Prostate gland (tissue), 2 donors: ENCODE measurements at places on chromosomes 6 and 20. TPM values are rescaled to one million over a fixed set of nuclear protein-coding genes. Genes with fewer than 3 reads are reported as not detected.

GRCh38 chr6:78599526-78599925 is 267.8 kb upstream of the IRAK1BP1 start:
- no peak overlapping the region for H3K4me3 ChIP-seq
- no peaks in the 10 kb centered on the region for H3K27me3 ChIP-seq
- DNase-seq = no peak
- no peak overlapping the region for H3K27ac ChIP-seq

- H3K4me3 ChIP-seq = no peak overlapping the region
- no peaks in the 10 kb centered on the region for H3K4me1 ChIP-seq
- H3K36me3 ChIP-seq = no peaks in the 10 kb centered on the region
- H3K27me3 ChIP-seq = no peaks in the 10 kb centered on the region
Measured at GRCh38 chr20:53021934-53022333, 49.8 kb downstream of the TSHZ2 start.

- DNase-seq = no peak
- H3K36me3 ChIP-seq = no peaks in the 10 kb centered on the region
- peak within 1 kb of the TSS; percentile 16 for H3K4me3 ChIP-seq
Measured at GRCh38 chr6:49713346-49713745, at the start of gene CRISP2. Gene CRISP2 (minus strand): TSS chr6:49713543. CDS start chr6:49709196, 4,347 bp downstream.

Gene OR2B6
- not detected for total RNA-seq

DNA sequence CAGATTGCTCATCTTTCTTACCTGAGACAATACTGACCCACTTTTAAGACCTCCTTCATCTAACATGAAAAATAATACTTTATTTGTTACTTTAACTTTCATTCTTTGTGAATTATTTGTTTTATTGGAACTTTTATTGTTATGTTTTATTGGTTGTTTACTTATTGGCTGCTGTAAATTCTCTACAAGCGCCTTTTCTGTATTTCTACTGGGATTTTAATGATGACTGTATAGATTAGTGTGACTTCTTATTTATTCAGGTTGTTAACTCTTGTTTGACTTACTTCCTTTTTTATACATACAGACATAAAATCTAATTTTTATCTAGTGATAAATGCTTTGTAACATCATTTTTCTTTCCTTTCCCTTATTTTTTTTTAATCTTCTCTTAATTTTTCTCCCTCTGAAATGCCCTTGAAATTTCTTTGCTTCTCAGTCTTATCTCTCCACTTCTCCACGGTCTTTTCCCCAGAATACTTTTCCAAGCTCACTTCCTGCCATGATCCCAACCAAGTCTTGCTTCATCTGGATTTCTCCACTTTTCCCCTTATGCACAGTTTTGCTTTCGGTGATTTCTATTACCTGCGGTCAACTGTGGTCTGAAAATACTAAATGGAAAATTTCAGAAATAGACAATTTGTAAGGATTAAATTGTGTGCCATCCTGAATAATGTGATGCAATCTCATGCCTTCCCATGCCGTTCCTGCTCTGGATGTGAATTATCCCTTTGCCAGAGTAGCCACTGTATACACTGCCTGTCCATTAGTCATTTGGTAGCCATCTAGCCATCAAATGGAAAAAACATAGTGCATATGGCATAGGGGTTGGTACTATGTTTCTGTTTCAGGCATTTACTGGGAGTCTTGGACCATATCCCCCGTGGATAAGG is 265.9 kb downstream of the PRL start:
- H3K36me3 ChIP-seq = no peaks in the 10 kb centered on the region
- no peaks in the 10 kb centered on the region for H3K4me1 ChIP-seq
- no peak overlapping the region for H3K4me3 ChIP-seq
- no peaks in the 10 kb centered on the region for H3K27me3 ChIP-seq
- H3K27ac ChIP-seq = no peak overlapping the region

DNA sequence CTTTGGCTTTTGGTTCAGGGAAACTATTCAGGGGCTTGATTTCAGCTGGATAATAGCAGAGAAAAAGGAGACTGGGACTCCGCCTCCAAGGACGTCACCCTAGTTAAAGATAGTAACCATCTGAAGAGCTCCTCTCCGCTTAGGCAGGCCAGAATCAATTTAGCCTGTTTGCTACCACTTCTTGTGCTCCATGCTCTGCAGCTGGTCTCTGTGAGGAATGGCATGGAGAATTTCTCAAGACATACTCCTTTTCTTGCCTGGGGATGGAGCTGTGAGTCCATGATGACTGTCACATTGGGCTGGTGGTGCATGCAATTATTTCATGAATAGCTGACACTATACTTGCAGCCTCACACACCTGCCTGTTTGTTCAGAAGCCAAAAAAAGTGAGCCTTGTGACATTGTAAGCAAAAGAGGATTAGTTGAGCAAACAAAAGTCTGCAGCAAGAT is 61.4 kb downstream of the TXLNB start:
- no peaks in the 10 kb centered on the region for H3K27me3 ChIP-seq
- H3K27ac ChIP-seq = no peak overlapping the region
- no peak overlapping the region for H3K4me3 ChIP-seq
- no peaks in the 10 kb centered on the region for H3K36me3 ChIP-seq
- H3K4me1 ChIP-seq = no peaks in the 10 kb centered on the region
- DNase-seq = peak; percentile 15

GRCh38 chr20:24469894-24470745 is 691 bp downstream of the SYNDIG1 start:
- H3K4me1 ChIP-seq = no peaks in the 10 kb centered on the region
- DNase-seq = no peak
- H3K27me3 ChIP-seq = peaks cover 14% of the 10 kb centered on the region
- no peaks in the 10 kb centered on the region for H3K36me3 ChIP-seq

- no peak for DNase-seq
- no peaks in the 10 kb centered on the region for H3K36me3 ChIP-seq
- H3K27me3 ChIP-seq = no peaks in the 10 kb centered on the region
- no peak overlapping the region for H3K27ac ChIP-seq
- H3K4me1 ChIP-seq = no peaks in the 10 kb centered on the region
- H3K4me3 ChIP-seq = no peak overlapping the region
Measured at GRCh38 chr20:50634191-50634590, 57.2 kb downstream of the RIPOR3 start.

Gene GSTA1
- total RNA-seq = 329 TPM

DNA sequence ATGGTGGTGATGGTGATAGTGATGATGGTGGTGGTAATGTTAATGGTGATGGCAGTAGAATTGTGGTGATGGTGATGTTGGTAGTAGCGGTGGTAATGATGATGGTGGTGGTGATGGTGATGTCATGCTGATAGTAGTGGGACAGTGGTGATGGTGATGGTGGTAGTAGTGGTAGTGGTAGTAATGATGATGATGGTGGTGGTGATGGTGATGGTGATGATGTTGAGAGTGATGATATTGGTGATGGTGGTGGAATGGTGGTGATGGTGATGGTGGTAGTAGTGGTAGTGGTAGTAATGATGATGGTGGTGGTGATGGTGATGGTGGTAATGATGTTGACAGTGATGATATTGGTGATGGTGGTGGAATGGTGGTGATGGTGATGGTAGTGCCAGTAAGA is 128.8 kb downstream of the LPA start:
- DNase-seq = no peak

DNA sequence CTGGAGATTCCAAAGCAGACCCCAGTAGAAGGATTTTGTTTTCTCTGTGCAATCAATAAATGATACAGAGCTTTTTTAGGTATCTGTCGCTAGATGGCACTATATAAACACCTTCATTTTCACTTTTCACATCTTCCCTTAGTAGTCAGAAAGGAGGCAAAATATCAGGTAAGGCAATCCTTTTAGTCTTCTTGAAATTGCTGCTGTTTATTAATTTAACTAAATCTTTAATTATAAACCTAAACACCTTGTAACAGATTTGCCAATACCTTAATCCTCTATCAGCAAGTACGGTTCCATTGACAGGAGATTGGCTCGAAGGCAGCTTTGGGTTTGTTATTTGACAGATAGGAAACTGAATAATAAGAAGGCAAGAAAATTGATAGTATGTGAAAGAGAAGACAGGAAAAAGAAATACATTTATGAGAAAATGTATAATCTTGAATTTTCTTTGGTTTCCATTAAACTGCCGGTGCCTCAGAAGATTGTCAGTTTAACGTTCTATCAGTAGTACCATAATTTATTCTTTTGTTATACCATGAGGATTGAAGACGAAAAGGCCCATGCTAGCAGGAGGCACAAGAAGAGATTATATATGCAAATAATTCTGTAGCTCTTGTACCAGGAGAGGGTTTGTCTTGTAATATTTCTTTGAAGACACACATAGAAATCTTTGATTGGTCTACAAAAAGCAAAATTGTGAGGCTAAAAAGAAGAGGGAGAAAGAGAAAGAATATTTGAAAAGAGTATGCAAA is 23.5 kb upstream of the IBTK start:
- DNase-seq = no peak
- no peak overlapping the region for H3K27ac ChIP-seq
- no peak overlapping the region for H3K4me3 ChIP-seq
- no peaks in the 10 kb centered on the region for H3K36me3 ChIP-seq
- no peaks in the 10 kb centered on the region for H3K4me1 ChIP-seq

- H3K27ac ChIP-seq = no peak overlapping the region
- H3K4me3 ChIP-seq = no peak overlapping the region
- no peaks in the 10 kb centered on the region for H3K4me1 ChIP-seq
- peaks cover 2% of the 10 kb centered on the region for H3K27me3 ChIP-seq
- no peak for DNase-seq
Measured at GRCh38 chr6:14192216-14192788, 74.7 kb downstream of the CD83 start.

DNA sequence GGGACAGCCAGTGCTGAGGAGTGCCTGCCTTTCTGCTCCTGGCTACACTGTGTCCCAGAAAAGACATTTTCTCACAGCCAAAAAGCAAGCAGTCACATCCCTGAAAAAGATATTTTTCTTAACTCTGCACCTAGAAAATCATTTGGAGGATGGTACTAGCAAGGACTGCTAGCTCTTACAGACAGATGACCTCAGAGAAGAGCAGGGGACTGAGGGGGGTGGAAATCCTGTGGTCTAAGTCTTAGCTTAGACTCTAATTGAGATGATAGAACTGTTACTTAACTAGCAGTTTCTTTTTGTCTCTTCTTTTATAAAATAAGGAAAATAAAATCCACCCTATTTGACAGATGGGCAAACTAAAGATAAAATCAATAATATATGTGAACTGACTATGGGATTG is 152.8 kb downstream of the TMEM200A start:
- no peaks in the 10 kb centered on the region for H3K4me1 ChIP-seq
- DNase-seq = no peak
- no peak overlapping the region for H3K4me3 ChIP-seq

Gene PPP1R16B
- 1.9 TPM for total RNA-seq

Gene DSTN
- 559 TPM for total RNA-seq

DNA sequence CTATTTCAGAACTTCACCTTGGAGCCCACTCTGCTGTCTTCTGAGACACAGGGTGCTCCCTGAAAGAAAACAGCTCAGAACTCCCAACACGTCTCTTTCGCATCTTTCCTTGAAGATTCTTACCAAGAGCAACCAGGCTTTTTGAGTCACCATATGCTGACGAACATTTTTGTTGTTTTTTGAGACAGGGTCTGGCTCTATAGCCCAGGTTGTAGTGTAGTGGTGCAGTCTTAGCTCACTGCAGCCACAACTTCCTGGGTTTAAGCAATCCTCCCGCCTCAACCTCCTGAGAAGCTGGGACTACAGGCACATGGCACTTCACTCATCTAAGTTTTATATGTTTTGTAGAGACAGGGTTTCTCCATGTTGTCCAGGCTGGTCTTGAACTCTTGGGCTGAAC is 68.5 kb downstream of the TRMT11 start:
- H3K4me3 ChIP-seq = no peak overlapping the region
- H3K27me3 ChIP-seq = no peaks in the 10 kb centered on the region
- no peak overlapping the region for H3K27ac ChIP-seq
- no peak for DNase-seq
